Suppressor macrophage treated with lipopolysaccharide for 1 hour (primary cell): ENCODE measurements at places on chromosomes 3 and 15.

DNA sequence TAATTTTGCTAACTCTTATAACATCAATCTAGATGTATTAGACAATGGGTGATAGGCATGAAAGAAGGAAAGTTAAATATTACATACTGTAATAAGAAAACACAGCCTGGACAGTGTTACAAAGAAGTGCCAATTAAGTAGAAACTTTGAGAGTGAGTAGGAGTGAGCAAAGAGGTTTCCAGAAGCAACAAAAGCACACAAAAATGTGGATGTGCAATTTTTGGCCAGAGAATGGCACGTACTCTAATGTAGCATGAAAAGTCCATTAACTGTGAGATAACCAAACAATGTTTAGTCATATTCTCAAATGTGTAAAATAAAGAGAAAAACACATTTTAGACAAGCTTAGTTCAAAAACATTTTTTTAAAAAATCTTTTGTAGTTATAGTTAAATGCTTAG is 567.3 kb downstream of the ROBO1 start:
- no peak for DNase-seq

DNA sequence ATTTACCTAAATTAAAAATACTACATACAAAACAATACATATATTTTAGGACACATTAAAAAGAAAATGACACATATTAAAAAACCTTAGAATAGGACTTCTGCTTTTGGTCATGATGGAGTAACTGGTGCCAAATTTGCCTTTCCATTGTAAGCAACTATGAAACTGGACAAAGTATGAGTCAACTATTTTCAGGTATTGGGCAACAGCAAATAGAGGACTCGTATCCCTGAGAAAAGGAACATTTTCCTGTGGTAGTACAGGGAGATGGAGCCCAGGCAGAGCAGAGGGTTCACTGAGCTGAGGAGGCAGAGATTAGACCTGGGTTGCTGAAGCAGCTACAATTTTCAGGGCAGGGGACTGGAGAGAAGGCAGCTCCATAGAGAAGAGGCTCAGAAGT is 14.7 kb downstream of the CCR1 start:
- peak; percentile 91 for DNase-seq

- DNase-seq, result no peak
Measured at GRCh38 chr3:114127517-114127916, 51.3 kb downstream of the DRD3 start.

DNA sequence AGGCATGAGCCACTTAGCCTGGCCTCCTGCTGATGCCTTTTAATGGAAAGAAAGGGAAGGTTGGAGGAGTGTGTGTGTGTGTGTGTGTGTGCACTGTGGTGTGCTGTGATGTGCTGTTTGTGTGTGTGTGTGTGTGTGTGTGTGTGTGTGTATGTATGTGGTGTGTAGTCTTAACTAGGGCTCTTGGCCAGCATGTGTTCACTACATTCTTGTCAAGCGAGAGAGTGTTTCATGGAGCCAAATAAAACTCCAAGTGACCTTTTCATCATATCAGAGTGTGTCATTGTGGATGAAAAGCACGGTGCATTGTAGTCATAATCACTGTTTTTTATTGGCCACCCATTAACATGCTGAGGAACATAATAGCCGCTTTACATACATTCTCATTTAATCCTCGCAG is 30.8 kb upstream of the BHLHE40 start:
- no peak for DNase-seq

DNA sequence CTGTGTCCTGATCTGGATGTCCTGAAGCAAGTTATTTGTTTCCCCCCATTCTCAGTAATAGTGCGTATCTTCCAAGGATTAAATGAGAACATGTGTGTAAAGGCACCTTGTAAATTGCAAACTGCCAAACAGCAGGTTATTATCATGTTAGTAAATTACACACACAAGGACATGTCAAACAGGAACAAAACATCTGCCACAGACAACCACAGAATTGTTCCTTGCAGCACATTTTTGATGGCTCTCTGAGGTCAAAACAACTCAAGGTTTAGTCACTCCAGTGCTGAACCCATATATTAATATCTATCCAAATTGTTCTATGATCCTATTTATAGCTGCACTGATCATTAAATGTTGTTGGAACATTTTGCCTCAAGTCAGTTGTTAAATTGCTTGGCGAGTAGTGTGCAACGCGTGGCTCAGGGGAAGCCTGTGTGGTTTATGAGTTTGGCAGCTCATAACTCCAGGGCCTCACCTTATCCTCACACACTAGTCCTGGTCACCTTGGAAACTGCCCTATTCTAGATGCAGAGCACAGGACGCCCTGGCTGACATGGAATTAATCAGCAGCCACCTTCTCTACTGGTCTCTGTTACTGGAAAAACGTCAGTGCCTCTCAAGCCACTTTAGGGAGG is 46.3 kb upstream of the CDV3 start:
- no peak for DNase-seq

- no peak for DNase-seq
Measured at GRCh38 chr3:18290157-18290556, 135.0 kb downstream of the SATB1 start.

DNA sequence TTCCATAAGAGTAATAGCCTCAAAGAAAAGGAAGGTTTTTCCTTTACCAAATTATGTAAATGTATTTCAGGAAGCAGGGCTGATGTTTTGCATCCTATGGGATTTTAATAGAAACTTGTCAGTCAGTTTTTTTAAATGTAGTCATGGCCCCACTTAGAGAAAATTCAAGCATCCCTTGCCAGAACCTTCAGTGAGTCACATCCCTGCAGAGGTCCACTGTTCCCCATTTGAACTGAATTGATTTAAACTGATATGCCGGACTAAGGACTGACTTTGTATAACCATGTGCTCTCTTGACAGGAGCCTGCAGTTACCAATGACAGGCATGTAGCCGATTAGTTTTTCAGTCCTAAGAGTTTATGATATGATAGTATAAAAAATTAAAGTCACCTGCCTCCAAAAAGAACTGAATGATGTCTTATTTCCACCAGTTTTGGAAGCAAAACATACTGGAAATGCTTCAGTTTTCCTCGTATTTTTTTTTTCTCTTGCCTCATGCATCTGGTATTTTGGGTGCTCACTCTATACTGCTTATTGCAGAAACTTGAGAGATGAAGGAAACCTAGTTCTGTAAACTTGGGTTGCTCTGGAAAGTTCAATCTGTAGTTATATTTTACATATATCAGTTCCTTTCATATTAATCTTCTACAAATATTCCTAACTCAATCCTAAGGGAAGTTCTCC is 30.7 kb downstream of the LRTM1 start:
- no peak for DNase-seq

DNA sequence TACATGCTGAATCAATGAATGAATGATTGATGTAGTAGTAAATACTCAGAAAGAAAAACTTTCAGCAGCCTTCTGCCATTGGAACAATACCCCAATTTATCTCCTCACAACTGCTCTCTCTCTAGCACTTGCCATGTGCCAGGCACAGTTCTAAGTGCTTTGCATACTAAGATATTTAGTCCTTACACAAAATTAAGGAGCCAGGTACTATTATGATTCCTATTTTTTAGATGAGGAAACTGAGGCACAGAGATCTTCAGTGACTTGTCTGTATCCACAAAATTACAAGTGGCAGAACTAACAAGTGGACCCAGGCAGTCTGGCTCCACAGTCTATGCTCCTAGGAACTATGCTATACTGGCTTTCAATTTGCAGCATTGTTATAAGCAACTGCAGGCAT is 279.2 kb downstream of the LSAMP start:
- DNase-seq, result no peak

GRCh38 chr3:41188306-41188705 is 11.0 kb upstream of the CTNNB1 start:
- no peak for DNase-seq

GRCh38 chr3:127008236-127008635 is 25.3 kb downstream of the PLXNA1 start:
- no peak for DNase-seq

GRCh38 chr3:127039719-127040118 is 56.8 kb downstream of the PLXNA1 start:
- no peak for DNase-seq

- no peak for DNase-seq
Measured at GRCh38 chr15:64191971-64192830, 29.4 kb upstream of the PPIB start.

DNA sequence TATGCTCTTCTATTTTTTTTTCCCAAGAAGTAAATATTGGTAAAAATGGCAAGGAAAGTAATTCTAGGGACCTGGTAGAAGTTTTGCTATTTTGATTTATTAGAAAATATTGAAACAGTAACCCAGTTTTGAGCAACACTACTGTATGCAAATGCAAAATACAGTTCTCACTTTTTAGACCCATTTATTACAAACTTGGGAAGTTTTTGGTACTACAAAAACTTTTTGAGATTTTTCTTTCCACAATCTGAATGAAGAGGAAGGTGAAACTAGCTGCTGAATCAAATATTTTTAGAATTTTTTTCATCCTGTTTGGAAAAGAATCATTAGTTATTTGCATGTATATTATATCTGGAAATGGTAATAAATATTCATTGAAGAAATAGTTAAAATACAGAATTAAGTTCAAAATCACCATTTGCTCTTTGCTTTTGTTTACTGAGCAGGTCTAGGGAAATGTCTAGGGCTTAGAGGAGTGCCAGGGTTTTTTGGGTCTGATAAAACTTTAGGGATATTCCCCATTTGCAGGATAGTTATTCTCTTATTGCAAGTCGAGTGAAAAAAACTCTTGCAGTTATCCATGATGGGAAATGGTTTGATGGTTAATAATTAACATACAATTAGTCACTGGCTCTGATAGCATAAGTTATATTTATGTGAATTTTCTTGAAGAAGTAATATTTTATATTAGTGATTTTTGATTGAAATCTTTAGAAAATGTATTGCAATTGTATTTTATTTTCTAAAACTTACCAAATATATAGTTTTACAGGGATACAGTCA is 47.0 kb downstream of the TCF12 start:
- DNase-seq, result peak; percentile 50

- no peak for DNase-seq
Measured at GRCh38 chr3:159253860-159254259, 452.0 kb downstream of the MFSD1 start.

- DNase-seq, result peak; percentile 97
Measured at GRCh38 chr3:194089357-194090177, 46.4 kb upstream of the HES1 start.
